ENCODE measurements at places on chromosomes 16 and 17. TPM values are rescaled to one million over a fixed set of nuclear protein-coding genes. Genes with fewer than 3 reads are reported as not detected.

GRCh38 chr17:45920083-45920482, 25.7 kb downstream of the MAPT start:
- no peak for DNase-seq
- no peaks in the 10 kb centered on the region for H3K36me3 ChIP-seq
- H3K4me1 ChIP-seq, result peaks cover 3% of the 10 kb centered on the region
- H3K27ac ChIP-seq, result no peak overlapping the region

- H3K27me3 ChIP-seq, result no peaks in the 10 kb centered on the region
- no peaks in the 10 kb centered on the region for H3K4me1 ChIP-seq
- H3K36me3 ChIP-seq, result no peaks in the 10 kb centered on the region
- no peak overlapping the region for H3K27ac ChIP-seq
- H3K4me3 ChIP-seq, result no peak overlapping the region
- no peak for DNase-seq
These were observed 968.6 kb upstream of the RBFOX1 start for GRCh38 chr16:6363896-6364607.

DNA sequence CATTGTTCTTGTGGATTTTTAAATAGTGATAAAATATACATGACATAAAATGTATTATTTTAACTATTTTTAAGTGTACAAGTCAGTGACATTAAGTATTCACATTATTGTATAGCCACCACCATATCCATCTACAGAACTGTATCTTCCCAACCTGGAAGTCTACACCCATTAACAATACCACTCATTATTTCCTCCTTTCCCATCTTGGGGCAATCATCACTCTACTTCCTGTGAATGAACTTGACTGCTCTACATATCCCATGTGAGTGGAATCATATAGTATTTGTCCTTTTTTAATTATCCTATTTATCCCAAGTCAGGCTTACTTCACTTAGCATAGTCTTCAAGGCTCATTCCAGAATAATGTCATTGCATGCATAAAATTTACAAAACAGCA, 40.7 kb upstream of the MMP2 start:
- H3K4me3 ChIP-seq, result no peak overlapping the region
- H3K27me3 ChIP-seq, result peaks cover 61% of the 10 kb centered on the region
- DNase-seq, result no peak
- H3K4me1 ChIP-seq, result peaks cover 11% of the 10 kb centered on the region
- H3K36me3 ChIP-seq, result no peaks in the 10 kb centered on the region
- H3K27ac ChIP-seq, result no peak overlapping the region

- H3K36me3 ChIP-seq, result no peaks in the 10 kb centered on the region
- H3K27me3 ChIP-seq, result peaks cover 84% of the 10 kb centered on the region
- no peak overlapping the region for H3K4me3 ChIP-seq
- H3K27ac ChIP-seq, result no peak overlapping the region
- DNase-seq, result peak; percentile 29
These were observed 221.5 kb downstream of the IRF8 start for GRCh38 chr16:86120201-86121192.

DNA sequence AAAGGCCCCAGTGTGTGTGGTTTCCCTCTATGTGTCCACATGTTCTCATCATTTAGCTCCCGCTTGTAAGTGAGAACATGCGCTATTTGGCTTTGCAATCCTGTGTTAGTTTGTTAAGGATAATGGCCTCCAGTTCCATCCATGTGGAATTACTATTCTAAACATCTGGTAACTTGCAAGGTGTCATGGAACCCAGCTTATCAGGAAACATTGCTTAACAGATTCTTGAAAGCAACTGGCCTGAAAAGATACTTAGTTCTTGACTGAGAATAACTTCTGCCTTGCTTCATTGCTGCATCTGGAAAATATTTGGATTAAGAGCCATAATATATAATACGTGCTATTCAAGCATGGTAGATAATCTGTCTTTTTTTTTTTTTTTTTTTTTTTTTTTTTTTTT, 27.8 kb downstream of the PAFAH1B1 start:
- DNase-seq, result no peak
- peaks cover 8% of the 10 kb centered on the region for H3K36me3 ChIP-seq
- H3K27me3 ChIP-seq, result no peaks in the 10 kb centered on the region
- H3K27ac ChIP-seq, result no peak overlapping the region
- H3K4me3 ChIP-seq, result no peak overlapping the region

DNA sequence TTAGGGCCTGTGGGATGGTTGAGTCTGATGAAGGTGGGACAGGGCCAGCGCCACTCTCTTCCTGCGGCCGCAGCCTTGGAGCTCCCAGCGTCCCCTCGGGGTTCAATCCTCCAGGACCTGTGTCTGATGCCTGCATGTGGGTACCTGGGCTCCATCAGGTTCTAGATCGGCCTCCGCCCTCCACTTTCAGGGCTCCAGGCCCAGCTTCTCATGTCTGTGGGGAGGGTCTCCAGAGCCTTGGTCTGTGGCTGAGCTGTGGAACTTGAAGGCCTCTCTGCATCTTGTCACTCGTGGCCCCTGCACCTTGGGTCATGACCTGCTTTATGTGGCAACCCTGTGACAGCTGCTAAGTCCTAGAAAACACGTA, 89.8 kb upstream of the ZNF750 start:
- no peak for DNase-seq
- peaks cover 17% of the 10 kb centered on the region for H3K4me1 ChIP-seq
- no peaks in the 10 kb centered on the region for H3K27me3 ChIP-seq
- H3K36me3 ChIP-seq, result no peaks in the 10 kb centered on the region
- no peak overlapping the region for H3K4me3 ChIP-seq

GRCh38 chr16:27429330-27429871, 27.4 kb downstream of the IL21R start:
- H3K27me3 ChIP-seq, result no peaks in the 10 kb centered on the region

- H3K36me3 ChIP-seq, result peaks cover 27% of the 10 kb centered on the region
- H3K4me3 ChIP-seq, result no peak overlapping the region
- no peak overlapping the region for H3K27ac ChIP-seq
These were observed 6.6 kb upstream of the SPAG7 start for GRCh38 chr17:4974115-4974670.

DNA sequence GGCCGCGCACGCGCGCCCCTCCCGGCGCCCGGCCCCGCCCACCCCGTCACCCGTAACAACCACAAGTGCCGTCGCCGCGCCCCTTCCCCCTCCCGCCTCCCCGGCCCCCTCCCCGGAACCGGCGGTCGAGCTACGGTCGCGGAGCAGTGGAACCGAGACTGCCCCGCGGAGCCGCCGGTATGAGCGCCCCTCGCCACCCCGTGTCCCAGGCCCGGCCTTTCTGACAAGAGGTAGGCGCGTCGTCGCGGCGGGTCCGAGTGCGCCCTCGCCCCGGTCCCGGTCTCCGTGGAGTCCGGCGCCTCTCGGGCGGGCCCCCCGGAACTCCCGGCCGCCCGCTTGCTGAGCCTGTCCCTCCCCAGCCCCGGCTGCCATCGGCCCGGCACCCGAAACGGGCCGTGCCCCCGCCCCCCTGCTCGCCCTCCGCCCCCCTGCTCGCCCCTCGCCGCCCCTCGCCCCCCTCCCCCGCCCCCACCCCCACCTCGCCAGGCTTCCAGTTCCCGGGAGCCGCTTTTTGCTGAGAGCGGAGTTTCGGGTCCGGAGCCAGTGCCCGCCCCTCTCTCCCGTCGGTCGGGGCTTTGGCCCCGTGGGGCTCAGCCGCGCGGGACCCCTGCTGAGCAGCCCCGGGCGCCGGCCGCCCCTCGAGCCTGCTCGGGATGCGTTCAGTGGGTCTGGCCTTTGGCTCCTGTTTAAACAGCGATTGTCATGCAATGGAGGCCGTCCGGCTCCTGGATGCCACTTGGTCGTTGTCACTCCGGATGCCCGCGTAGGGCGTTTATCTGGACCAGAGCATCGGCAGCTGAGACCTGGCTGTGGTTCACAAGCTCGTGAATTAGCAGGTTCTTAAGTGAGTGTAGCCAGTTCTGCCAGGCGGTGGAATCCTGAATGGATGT, at the start of gene SEC14L1:
Gene SEC14L1 (plus strand): TSS at position 92 of the 890 bp plus-strand sequence. CDS start 2,628 bp downstream, outside the sequence.
- peak within 1 kb of the TSS; percentile 96 for H3K27ac ChIP-seq
- peak; percentile 77 for DNase-seq
- H3K27me3 ChIP-seq, result no peaks in the 10 kb centered on the region
- peak within 1 kb of the TSS; percentile 96 for H3K4me3 ChIP-seq
- H3K36me3 ChIP-seq, result peaks cover 17% of the 10 kb centered on the region
- H3K4me1 ChIP-seq, result peaks cover 32% of the 10 kb centered on the region

DNA sequence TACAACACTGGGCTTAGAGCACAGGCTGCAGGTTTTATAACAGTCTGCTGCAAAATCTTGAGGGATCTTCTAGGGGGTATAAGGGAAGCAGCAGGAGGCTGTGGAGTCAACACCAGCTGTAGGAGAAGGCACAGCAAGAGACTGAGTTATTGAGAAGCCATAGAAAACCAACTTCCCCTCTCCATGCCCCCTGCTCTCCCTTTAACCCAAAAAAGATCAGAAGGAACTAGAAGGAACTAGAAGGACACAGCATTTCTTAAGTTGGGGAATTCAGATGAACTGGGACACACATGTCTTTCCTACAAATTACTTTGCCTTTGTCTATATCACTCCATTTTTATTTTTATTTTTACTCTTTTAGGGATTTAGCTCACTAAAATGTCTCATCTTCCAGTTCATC, 6.2 kb upstream of the CCL18 start:
- H3K4me1 ChIP-seq, result no peaks in the 10 kb centered on the region
- DNase-seq, result no peak
- no peak overlapping the region for H3K27ac ChIP-seq

DNA sequence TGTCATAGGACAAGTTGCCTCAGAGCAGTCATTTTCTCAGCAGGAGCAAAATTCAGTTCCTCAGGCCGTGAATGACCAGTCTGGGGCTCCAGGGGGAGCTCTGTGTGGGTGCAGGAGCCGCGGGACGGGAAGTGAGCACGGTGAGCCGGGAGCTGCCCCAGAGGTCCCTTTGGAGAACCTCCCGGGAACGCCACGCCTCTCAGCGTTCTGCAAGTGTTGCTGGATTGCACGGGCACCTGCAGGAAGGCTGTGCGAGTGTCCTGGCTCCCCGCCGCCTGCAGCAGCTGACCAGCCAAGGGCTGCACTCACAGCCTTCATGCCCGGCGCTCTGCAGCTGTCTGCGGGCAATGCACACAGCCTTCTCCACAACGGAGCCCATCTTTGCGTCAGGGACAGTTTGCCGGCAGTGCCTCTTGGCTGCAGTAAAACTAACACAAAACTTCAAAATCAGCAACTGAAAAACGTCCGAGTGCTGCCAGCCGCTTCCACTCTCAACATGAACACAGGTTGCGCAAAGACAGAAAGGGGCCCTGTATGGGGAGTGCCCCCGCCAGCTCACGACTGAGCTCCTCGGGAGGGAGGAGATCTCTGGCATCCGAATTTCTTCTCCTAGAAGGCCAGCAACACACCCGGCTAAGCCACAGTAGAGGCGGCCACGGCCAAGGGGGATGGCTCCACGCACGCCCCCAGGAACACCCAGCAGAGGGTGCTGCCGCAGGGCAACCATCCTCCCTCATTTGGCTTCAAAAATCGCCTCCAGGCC, 16.0 kb downstream of the NDUFAF8 start:
- H3K4me1 ChIP-seq, result no peaks in the 10 kb centered on the region
- peak overlapping the region; percentile 40 for H3K27ac ChIP-seq
- 0 out of 2 replicates have a peak overlapping the region, but pooled peaks have one; percentile 3 for H3K4me3 ChIP-seq
- H3K27me3 ChIP-seq, result no peaks in the 10 kb centered on the region

DNA sequence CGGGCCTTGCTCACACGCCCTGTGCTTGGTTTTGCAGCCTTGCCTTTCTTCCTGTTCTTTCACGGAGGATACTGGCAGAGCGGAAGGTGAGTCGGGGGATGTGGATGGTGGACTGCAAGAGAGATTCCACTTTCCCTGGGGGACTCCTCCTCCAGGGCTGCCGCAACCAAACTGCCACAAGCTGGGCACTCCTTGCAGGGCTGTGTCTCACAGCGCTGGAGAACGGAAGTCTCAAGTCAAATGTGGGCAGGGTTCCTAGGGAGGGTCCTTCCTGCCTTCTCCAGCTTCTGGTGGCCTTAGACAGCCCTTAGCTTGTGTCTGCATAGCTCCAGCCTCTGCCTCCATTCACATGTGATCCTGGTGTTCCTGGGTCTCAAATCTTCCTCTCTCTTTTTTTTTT, 11.4 kb upstream of the BIRC5 start:
- no peaks in the 10 kb centered on the region for H3K27me3 ChIP-seq
- H3K4me1 ChIP-seq, result no peaks in the 10 kb centered on the region
- no peak for DNase-seq
- H3K27ac ChIP-seq, result no peak overlapping the region

DNA sequence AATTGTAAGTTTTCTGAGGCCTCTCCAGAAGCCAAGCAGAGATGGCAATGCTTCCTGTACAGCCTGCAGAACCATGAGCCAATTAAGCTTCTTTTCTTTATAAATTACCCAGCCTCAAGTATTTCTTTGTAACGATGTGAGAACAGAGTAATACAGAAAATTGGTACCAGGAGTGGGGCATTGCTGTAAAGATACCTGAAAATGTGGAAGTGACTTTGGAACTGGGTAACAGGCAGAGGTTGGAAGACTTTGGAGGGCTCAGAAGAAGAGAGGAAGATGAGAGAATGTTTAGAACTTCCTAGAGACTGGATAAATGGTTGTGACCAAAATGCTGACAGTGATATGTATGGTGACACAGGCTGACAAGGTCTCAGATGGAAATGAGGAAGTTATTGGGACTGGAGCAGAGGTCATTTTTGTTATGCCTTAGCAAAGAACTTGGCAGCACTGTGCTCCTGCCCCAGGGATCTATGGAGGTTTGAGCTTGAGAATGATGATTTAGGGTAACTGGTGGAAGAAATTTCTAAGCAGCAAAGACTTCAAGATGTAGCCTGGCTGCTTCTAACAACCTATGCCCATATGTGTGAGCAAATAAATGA, 23.1 kb downstream of the PRDM7 start:
- H3K4me3 ChIP-seq, result no peak overlapping the region
- no peak for DNase-seq
- no peaks in the 10 kb centered on the region for H3K36me3 ChIP-seq
- H3K27ac ChIP-seq, result no peak overlapping the region
- no peaks in the 10 kb centered on the region for H3K27me3 ChIP-seq

DNA sequence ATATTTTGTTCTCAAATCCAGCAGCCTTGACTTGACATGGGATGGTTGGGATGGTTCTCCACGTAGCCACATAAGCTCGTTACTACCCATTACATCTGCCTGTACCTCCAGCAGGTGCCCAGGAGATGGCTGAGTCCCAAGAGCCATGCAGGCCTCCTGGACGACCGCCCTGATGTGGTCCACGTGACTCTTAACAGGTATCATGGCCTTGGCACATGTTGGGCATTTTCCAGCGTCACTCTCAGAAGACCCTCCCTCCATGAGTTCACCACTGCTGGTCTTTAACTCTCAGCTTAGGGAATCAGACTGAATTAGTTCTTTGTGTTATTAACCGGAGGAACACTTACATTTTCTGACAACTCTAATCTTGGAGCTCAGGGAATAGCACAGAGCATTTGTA, 161.5 kb downstream of the CDH13 start:
- H3K4me3 ChIP-seq, result no peak overlapping the region
- no peaks in the 10 kb centered on the region for H3K4me1 ChIP-seq
- no peak for DNase-seq
- no peak overlapping the region for H3K27ac ChIP-seq
- H3K36me3 ChIP-seq, result no peaks in the 10 kb centered on the region

GRCh38 chr17:81097134-81097942, 62.4 kb downstream of the BAIAP2 start:
- no peaks in the 10 kb centered on the region for H3K27me3 ChIP-seq
- H3K36me3 ChIP-seq, result no peaks in the 10 kb centered on the region
- peak overlapping the region; percentile 77 for H3K27ac ChIP-seq

GRCh38 chr17:40112718-40113109, 9.1 kb upstream of the MSL1 start:
- H3K4me3 ChIP-seq, result peak overlapping the region; percentile 64
- no peaks in the 10 kb centered on the region for H3K27me3 ChIP-seq
- no peaks in the 10 kb centered on the region for H3K36me3 ChIP-seq
- DNase-seq, result no peak
- H3K4me1 ChIP-seq, result peaks cover 63% of the 10 kb centered on the region
- peak overlapping the region; percentile 93 for H3K27ac ChIP-seq

The UTP18 gene
- 27.9 TPM for total RNA-seq

The PRSS21 gene
- not detected for total RNA-seq

The KATNIP gene
- 8.5 TPM for total RNA-seq

The KRTAP3-1 gene
- total RNA-seq, result not detected

The ARSG gene
- total RNA-seq, result 2.8 TPM

The CMTM2 gene
- total RNA-seq, result not detected

The CSH2 gene
- not detected for total RNA-seq

The GJD3 gene
- total RNA-seq, result 1.2 TPM

The ATP2C2 gene
- total RNA-seq, result not detected

Data from GM23248 (cell line).